Osteoblast (primary cell): ENCODE measurements at places on chromosomes 13 and 19. TPM values are rescaled to one million over a fixed set of nuclear protein-coding genes. Genes with fewer than 3 reads are reported as not detected.

MED25 gene
- total RNA-seq: 19.5 and 20.9 TPM in 2 replicates

MCEMP1 gene
- total RNA-seq: not detected in 2 replicates

TNFSF11 gene
- 0.72 and 0.88 TPM in 2 replicates for total RNA-seq

OR4F17 gene
- total RNA-seq: not detected in 2 replicates

KRTDAP gene
- total RNA-seq: not detected in 2 replicates

ITGBL1 gene
- 360 and 398 TPM in 2 replicates for total RNA-seq

PODNL1 gene
- 4.0 and 6.5 TPM in 2 replicates for total RNA-seq

DAND5 gene
- not detected in 2 replicates for total RNA-seq

GRK1 gene
- not detected in 2 replicates for total RNA-seq

DACH1 gene
- total RNA-seq: not detected in 2 replicates

BORCS8 gene
- 16.2 and 17.4 TPM in 2 replicates for total RNA-seq

CADM4 gene
- 1.2 and 1.4 TPM in 2 replicates for total RNA-seq

MEGF8 gene
- 23.9 and 30.0 TPM in 2 replicates for total RNA-seq

ZNF254 gene
- 15.2 and 16.2 TPM in 2 replicates for total RNA-seq

GARIN5A gene
- 0.29 and 0.36 TPM in 2 replicates for total RNA-seq

SLC10A2 gene
- not detected in 2 replicates for total RNA-seq

LGALS14 gene
- not detected in 2 replicates for total RNA-seq
